RCC 7860 (cell line): ENCODE measurements at places on chromosomes 5 and 9.

DNA sequence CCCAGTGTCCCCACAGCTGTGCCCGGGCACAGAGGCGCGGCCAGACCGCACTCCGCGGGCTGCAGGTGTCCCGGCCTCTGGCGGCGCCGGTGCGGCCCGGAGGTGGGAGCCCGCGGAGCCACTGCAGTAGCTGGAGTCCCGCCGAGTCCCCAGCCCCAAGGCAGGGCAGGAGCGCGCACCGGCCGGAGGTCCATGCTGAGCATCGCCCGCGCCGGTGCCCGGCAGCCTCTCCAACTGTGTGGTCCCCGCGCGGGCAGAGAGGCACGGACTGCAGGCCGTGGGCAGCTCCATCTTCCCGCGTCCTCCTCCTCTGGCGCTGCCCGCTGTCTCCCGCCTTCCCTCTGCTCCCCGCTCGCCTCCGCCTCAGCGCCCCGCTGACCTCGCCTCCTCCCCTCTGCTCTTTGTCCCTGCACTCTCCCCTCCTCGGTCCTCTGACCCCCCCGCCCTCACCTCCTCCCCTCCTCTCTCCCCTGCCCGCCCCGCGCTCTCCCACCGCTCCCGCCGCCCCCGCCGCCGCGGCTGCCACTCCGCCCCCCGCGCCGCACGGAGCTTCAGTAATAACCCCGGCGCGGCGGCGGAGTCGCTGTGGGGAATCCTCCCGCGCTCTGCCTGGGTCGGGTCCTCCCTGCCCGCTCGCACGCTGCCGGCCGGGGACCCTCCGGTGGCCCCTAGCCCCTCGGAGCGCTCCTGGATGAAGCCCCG, at the start of gene ADAMTS16:
TSS of gene ADAMTS16 (plus strand) at position 554 of the 702 bp plus-strand sequence. CDS start at position 692, 138 bp downstream.
- no peak for DNase-seq

- DNase-seq, result no peak
These were observed 1.2 kb downstream of the KIAA1958 start for GRCh38 chr9:112487799-112488340.

DNA sequence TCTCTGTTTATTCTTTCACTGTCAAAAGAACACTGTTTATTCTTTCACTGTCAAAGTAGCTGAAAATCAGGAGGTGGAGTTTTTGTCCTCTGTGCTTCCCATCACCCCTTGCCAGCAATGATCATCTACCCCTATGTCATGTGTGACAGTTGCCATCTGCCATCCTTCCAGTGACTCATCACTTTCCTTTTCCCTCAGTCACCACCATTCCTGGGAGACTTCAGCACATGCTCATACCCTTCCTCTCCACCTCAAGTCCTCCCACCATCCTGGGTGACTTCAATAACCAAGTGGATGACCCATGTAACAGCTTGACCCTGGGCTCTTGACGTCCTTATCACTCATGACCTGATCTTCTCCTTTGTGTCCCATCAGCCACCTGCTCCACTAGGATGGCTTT, 43.3 kb upstream of the RASEF start:
- peak; percentile 22 for DNase-seq

- DNase-seq, result no peak
These were observed 7.6 kb upstream of the GRPEL2 start for GRCh38 chr5:149337736-149338135.

- no peak for DNase-seq
These were observed 8.0 kb upstream of the PCA3 start for GRCh38 chr9:76756268-76756640.
